ENCODE measurements at places on chromosomes 12 and 14. TPM values are rescaled to one million over a fixed set of nuclear protein-coding genes. Genes with fewer than 3 reads are reported as not detected.

Gene P2RX2
- not detected for total RNA-seq

Gene C14orf180
- not detected for total RNA-seq

- ATAC-seq = no peak
Measured at GRCh38 chr12:51669996-51670395, 79.0 kb downstream of the SCN8A start.

GRCh38 chr12:52254180-52254964 lies 20.1 kb upstream of the KRT86 start:
- no peak for ATAC-seq

GRCh38 chr14:58191763-58192601 lies 8.0 kb upstream of the ACTR10 start:
- no peak for ATAC-seq
